Peyer's patch (tissue), 4 donors: ENCODE measurements at places on chromosomes 7 and 10.

DNA sequence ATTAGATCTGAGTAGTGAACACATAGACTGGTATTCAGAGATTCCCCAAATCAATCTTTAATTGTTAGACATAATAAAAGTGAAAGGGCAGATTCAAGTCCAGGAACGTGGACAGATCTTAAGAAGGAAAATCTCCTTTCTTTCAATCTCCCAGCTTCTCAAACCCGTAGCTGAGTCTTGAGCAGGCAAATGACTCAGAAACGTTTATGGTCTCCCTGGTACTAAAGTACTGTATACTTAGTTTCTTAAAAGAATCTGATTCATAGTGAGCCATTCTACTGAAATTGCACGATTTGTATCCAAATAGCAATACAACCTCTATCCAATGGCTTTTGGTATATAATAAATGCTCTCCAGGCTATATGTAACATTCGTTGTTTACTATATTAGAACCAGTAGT is 140.4 kb upstream of the RHEB start:
- DNase-seq: no peak

GRCh38 chr10:112491144-112491543 is 44.1 kb downstream of the VTI1A start:
- no peak for DNase-seq

DNA sequence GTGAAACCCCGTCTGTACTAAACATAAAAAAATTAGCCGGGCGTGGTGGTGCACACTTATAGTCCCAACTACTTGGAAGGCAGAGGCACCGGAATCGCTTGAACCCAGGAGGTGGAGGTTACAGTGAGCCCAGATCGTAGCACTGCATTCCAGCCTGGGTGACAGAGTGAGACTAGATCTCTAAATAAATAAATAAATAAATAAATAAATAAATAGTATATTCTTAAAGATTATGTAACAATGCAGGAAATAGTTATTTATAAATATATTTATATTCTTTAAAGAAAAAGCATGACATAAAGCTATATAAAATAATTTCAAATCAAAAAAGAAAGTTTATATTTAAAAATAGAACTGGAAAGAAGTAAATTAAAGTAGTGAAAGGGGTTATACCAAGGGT is 76.4 kb downstream of the MBL2 start:
- no peak for DNase-seq

- DNase-seq: no peak
Measured at GRCh38 chr7:116633131-116633988, 38.6 kb upstream of the MET start.
